ENCODE measurements at places on chromosomes 2 and 18.

- no peak for DNase-seq
These were observed 819.6 kb downstream of the RNF144A start for GRCh38 chr2:7736646-7737305.

DNA sequence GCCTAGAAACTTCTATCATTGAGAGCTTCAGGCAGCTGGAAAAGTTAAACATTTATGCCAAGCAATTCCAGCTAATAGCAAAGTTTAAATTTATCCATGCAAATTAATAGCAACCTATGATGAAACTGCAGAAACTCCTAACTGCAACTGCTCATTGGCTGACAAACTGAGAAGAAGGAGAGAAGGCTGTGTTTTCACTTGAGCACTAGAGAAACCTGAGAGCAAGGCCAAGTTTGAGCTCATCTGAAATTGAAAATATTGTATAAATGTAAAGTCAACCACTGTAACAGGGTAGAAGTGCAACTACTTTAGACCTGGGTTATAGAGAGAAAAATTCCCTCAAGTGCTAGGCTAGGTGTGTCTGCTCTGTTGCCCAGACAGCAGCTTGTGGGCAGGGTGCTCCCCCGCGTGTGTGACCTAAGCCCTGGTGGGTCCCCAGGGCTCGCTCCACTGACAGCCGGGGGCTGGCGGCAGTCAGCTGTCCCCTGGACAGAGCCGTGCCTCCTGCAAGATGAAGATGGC lies 50.2 kb downstream of the CABYR start:
- DNase-seq = no peak

DNA sequence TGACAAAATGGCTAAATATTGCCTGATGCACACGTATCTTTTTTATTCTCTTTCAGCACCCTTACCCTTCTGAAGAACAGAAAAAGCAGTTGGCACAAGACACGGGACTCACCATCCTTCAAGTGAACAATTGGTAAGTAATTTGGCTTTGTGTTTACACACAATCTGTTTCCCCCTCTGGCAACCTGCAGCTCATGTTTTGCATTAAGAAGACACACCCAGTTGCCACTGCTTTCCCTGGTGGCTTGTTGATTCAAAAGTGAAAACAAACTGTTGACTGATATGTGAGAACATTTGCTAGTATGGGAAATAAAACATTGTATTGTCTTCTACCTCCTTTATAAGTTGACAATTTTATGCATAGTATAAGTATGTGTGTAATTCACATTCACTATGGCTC lies 113.0 kb downstream of the MEIS1 start:
- no peak for DNase-seq

GRCh38 chr2:162241571-162241970 lies 1.7 kb downstream of the FAP start:
- DNase-seq = no peak

DNA sequence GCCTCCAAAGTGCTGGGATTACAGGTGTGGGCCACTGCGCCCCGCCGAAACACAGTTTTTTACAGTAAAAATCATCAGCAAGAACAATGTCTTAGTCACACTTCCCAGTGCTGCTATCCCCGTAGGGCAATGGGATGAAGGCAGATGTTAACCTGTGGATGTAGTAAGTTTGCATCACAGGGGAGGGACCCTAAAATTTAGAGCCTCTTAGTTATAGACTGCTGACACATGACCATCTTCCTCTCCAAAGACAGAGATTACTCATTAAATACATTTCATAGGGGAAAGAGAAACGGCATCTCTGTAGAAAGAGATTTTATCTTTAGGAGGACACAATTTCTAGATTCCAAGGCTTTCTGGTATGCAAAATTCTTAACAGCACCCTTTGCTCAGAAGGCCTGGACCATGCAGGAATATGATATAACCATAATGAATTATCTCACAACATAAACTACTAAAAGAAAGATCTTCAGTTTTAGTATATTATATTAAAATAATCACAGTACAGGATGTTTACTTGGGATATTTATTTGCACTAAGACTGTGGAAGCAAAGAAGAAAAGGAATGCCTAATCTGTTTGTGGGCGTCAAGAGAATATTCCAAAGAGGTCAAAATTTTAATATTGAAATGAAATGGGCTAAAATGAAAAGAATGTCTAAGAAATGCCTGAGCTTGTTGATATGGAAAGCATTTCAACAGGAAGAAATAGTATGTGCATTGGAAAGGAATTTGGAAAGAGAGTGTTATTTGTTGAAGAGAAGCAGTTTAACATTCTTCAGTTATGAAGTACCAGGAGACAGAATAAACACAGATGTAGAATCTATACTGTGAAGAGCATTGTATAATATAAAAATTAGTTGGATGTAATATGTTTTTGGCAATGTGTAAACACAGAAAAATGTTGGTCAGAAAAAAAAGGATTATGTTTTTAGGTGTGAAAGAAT lies 1228.3 kb upstream of the CHAC2 start:
- no peak for DNase-seq

- DNase-seq = no peak
These were observed 14.8 kb downstream of the MBD2 start for GRCh38 chr18:54209471-54210180.

DNA sequence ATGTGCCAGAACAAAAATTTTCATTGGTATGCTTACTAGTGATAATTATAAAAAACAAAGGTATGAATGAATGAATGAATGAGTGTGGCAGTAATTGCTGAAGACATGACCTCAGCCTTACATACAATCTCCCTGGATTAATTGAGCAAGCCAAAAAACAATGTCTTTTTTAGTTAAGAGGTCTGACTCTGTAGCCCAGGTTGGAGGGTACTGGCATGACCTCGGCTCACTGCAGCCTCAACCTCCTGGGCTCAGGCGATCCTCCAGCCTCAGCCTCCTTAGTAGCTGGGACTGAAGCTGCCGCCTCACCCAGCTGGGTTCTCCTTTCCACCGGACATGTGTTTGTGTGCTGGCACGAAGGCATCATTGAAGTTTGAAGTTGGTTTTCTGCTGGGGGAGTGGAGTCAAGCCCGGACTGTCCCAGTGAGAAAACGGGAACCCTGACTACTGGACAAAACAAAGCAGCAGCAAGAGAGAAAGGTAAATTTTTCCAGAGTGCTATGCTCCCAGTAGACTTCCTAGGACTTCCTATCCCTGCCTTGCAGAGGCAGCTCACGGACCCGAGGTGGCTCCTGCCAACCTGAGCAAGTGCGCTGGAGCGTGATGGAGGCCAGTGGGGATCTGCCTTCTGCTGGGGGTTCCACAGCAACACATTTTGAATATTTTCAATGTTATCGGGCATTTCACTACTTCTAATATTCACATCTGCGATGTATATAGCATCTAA lies 6.4 kb upstream of the IMP4 start:
- DNase-seq = no peak

DNA sequence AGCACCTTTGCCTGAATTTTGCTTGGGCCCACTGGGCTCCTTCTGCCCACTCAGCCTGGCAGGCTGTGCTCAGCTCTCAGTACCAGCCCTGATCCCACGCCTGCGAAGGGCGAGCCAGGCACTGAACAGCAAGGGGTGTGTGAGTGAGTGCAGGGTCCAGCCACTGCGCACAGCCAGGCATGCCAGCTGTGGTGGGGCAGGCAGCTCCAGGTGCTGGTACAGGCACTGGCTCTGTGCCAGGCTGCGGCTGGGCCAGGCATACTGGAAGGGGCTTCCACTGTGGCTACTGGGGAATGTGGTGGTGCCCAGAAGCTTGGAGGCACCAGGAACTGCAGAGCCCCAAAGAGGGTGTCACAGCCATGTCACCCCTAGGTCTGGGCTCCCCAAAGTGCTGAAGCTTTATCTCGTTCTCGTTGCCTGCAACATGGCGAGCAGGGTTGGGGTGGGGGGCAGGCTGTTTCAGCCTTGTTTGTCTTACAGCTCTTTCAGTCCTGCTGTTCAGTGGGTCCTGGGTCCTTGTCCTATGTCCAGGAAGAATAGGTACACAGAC lies 8.8 kb downstream of the DYSF start:
- DNase-seq = no peak

DNA sequence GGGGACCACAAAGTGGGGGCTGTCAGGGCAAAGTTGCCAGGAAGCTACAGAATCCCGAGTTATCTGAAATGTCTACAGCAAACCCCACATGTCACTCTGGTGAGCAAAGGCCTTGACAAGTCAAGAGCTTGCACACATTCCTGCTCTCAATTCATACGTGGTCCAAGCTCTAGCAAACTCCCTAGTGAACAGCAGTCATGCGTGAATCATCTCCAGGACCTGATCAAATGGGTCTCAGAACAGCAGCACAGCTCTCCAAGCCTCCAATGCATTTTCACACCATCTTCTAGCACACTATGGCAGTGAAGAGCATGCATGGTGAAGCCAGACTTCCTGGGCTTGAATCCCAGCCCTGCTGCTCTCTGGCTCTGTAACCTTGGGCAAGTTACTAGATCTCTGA lies 68.5 kb downstream of the MYO5B start:
- no peak for DNase-seq

GRCh38 chr18:64234321-64234720 lies 85.4 kb upstream of the LINC00305 start:
- no peak for DNase-seq

DNA sequence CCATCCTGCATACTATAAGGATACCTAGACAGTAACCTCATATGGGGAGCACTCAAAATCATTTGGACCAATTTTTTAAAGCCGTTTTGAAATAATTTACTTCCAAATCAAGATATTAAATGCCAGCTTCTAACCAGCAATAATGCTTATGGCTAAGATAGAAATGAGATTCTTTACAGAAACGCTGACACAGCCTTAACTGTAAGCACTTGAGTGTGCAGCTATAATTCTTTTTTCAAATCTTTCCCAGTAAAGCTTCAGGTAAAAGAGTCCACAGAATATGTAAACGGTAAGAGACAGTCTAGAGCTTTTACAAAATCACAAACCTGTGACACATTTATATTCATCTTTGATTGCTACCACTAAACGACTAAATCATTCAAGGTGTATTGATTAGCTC lies 4.5 kb downstream of the NXPH2 start:
- DNase-seq = no peak

DNA sequence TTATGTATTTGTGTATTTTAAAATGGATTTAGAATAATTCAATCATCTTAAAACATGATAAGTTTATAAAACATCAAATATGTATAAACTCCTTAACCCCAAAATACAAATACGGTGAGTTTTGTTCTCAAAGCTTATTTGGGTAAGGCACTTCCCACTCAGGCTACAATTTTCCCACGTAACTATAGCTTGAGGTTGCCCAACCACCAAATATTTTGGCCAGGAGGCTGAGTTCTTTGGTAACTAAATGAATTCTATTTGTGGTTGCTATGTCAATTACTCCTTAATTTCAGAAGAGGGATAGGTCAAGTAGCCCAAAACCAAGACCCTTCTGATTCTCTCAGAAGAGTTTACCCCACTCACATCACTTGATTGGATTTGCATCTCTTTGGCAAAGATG lies 70.4 kb downstream of the MYL12B start:
- DNase-seq = no peak
